ENCODE measurements at places on chromosomes 2 and 18.

DNA sequence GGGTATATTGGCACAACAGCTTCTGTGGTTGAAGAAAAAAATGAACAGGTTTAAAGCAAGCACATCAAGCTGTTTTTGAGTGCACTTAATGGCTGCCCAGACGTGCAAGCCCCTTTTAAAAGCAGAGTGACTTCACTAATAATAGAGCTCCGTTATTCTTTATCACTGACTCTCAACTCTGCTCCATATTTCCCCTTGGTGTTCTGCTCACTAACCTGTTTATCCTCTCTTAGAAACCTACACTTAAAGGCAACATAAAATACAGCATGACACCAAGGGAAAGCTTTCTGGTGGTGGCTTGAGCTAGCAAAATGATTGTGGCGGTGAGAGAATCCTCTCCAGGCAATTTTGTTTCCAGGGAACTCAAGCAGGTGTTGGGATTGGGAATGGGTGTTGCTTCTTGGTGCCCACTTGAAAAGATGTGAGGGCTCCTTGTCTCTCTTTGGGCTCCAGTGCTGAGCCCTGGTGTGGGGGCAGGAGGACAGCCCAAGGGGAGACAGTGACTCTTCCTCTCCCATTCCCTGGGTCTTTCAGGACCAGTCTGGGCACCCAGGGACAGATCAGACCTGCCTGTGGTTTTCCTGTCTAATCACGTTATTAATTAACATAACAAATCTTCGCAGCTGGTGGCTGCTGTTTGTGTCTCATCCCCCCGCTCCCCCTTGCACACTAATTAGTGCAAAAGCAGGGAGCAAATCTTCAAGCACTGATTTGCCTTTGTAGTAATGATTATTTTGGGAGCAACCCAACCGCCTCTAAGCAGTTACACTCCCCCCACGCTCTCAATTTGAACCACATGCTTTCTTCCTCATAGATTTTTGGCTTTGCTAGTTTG is 289.4 kb upstream of the CXCR4 start:
- DNase-seq: no peak

DNA sequence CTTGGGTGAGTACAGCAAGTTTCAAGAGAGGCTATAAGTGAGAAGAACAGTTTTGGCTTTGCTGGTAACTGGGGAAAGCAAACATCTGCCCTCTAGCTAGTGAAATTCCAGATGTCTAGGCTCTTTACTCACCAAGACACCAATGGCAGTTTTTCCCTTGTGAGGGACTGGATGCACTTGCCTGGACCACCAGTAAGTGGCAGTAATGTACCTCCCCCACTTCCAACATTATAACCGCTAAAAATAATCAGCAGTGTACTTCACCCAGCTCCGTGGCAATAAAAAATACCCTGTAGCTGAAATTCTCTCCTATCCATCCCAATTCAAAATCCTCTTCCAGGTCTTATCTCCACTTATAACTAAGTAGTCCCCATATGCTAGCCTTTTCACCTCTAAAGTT is 383.9 kb downstream of the ARHGAP15 start:
- DNase-seq: no peak

DNA sequence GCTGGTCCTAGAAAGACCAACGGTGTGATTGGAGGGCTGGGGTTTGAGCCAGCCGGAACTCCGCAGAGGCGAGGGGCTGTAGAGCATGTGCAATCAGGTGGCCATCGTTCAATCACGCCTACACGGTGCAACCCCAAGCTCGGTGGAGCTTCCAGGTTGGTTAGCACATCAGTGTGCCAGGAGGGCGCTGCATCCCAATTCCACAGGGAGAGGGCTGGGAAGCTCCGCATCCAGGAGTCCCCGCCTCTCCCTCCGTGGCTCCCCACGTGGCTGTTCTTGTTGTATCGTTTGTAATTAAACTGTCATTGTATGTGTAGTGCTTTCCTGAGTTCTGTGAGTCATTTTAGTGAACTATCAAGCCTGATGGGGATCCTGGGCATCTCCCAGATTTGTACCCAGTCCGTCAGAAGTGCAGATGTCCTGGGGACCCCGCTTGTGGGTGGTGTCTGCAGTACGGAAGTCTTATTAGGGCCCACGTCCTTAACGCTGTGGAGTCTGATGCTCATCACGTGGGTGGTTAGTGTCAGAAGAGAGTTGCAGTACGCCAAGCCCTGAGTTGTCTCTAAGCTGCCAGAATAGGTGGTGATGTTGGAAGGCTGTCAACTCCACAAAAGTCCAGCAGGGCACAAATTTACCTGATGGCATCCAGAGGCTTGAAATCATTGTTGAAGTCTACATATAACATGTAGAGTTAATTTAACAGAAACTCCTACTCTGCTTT is 20.6 kb upstream of the AMMECR1L start:
- DNase-seq: no peak

DNA sequence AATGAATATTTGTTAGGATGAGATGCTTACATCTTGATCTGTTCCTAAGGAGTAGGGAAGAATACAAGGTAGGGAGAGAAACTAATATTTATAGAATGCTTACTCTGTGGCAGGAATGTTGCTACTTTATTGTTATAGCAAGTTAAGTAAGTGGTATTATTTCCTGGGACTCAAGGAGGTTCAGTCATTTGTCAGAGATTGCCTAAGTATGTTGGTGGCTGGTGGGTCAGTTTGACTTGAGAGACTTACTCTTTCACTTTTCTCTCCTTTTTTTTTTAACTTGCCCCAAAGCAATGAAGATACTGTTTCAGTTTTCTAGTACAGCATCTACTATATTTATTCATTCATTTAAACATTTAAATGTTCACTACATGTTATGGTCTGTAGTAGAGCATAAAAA is 209.2 kb upstream of the STON1 start:
- no peak for DNase-seq

GRCh38 chr2:213119061-213119809 is 32.2 kb downstream of the IKZF2 start:
- DNase-seq: no peak

- no peak for DNase-seq
These were observed 1.1 kb upstream of the CDCA7 start for GRCh38 chr2:173353556-173353955.

DNA sequence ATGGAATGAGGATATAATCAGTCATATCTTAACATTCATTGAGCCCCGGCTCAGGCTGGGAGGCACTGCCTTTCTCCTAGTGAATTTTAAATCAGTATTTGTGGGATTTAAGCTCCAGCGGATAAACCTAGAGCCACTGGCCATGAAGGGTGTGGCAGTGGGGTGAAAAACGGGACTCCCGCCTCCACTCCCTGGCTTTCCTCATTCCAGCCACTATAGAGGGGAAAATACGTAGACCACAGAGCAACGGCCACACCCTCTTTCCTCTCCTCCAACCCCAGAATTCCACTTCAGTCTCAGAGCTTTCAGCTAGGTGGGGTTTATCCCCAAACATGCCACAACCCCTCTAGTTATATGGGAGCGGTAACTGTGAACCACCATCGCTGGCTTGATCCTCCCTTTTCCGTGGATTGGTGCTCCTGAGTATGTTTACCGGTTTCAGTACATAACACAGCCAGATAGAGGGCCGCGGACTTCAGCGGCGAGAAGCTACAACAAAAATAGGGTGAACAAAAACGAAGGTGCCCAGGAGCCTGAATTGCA is 70.6 kb upstream of the ITGB6 start:
- no peak for DNase-seq

DNA sequence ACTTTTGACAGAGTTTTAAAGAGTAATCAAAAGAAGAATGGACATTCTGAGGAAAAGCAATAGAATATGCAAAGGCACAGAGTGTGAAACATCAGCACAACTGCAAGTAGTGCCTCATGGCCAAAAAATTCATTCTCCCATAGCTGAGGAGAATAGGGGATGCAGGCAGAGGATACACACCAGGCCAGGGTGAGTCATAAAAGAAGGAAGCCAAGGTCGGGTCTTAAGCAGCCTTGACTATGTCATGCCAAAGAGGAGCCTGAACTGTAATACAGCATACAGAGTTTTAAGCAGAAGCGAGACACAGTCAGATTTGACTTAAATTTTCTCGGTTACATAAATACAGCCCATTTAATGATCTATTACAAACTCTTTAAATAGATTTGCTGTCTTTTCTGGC is 165.0 kb downstream of the LNPK start:
- DNase-seq: no peak

DNA sequence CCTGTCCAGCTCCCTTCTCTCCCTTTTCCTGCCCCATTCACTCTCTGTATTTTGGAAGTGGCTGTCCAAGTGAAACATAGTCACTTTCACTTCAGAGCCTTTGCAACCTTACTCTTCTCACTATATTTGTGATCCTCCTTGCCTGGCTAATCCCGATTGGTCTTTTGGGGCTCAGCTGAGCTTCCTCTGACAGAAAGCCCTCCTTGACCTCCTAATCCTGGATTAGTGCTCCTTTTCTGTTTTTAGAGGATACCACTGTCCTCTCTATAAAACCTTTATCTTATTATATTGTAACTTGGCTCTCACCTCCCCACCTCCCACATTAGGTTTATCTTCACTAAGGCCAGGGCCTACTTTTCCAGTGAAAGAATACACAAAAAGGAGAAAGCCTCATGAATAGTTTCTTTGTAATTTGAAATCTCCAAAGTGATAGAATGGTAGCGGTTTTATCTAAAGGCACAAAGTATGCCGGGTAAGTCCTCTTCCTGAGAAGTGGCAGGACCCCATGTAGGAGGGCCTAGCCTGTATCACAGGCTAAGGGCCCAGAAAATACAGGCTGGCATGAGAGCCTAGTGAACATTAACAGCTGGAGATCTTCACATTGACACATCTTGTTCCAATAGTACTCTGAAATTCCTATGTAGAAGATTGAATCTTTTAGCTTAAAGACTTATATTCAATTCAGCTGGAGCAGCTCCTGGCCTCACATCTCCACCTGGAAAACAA is 83.1 kb upstream of the GAREM1 start:
- DNase-seq: no peak

DNA sequence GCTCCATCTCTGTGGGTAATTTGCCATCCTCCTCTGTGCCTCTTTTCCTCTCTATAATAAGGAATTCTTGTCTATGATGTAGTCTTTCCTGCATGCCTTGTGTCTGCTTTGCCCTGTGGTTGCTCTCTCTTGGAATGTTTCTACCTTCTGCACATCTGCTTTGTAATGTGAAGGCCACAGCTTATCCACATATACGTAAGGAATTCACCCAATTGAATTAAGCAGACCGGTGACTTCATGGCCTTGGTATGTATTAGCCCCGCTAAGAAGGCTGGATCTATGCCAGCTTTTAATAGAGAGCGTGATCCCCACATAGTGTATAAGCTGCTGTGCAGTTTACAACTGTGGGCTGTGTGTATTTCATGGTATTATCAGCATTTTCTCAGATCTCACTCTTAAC is 274.7 kb downstream of the RNF144A start:
- DNase-seq: no peak

DNA sequence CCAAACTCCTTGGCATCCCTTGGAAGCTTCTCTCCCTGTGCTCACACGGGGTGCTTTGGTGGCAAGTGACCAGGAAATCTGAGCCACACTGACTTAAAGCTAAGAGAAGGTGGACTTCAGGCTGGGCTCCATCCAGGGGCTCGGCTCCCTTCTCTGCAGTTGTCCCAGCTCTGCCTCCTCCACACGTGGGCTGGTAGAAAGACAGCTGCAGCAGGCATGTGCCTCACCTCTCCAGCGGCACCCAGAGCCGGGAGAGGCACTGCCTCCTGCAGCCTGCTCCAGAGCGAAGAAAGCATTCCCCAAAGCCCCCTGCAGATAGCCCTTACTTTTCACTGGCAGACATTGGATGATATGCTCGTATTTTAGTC is 11.3 kb downstream of the KCNF1 start:
- DNase-seq: no peak

DNA sequence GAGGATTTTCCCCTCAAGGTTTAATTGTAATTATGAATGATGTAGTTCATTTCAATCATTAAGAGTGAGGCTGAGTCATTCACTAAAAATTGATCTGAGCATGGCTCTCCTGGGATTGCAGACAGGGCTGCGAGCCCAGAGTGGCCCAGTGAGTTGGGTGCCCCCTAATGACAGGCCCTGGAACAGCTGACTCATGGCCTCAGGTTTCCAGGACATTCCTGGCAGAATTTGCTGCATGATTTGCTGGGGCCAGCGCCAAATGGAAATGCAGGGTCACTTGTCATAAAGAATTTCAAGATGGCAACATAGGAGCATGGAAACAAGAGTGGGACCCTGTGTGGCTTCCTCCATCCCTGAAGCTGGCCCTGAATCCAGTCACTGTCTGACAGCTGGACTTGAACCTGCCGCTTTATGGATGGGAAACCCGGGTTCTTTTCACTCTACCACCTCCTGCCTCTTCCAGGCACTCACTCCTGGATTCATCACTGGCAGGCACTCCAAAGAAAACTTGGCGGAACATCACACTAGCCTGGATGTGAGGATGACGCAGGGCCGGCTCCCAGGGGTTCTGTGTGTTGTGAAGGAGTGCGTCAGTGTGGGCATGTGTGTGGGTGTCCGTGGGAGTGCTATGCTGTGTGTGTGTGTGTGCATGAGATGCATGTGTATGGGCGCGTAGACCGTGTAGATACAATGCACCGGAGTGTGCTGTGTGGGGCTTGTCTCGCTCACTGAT is 15.2 kb downstream of the OTOF start:
- no peak for DNase-seq

- DNase-seq: no peak
These were observed 106.0 kb downstream of the MC4R start for GRCh38 chr18:60266558-60266957.

GRCh38 chr2:220572385-220572784 is 945.0 kb downstream of the SLC4A3 start:
- no peak for DNase-seq

GRCh38 chr2:19540739-19541525 is 182.5 kb upstream of the OSR1 start:
- no peak for DNase-seq

DNA sequence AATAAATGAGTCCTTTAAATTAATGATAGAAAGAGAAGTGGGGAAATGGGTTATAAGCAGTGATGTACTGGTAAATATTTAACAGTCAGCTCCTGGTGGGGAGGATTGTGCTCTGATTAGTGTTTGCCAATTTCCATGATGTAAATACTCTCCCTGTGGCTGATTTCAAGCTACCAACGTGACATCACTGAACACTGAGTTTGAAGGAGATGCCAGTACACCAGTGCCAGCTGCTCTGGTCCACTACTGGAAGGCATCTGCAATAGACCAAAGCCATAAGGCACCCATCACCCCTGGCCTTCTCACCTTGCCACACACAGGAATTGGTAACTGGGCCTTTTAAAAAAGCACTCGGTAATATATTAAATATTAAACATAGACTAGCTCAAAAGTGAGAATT is 77.7 kb downstream of the TGOLN2 start:
- no peak for DNase-seq

DNA sequence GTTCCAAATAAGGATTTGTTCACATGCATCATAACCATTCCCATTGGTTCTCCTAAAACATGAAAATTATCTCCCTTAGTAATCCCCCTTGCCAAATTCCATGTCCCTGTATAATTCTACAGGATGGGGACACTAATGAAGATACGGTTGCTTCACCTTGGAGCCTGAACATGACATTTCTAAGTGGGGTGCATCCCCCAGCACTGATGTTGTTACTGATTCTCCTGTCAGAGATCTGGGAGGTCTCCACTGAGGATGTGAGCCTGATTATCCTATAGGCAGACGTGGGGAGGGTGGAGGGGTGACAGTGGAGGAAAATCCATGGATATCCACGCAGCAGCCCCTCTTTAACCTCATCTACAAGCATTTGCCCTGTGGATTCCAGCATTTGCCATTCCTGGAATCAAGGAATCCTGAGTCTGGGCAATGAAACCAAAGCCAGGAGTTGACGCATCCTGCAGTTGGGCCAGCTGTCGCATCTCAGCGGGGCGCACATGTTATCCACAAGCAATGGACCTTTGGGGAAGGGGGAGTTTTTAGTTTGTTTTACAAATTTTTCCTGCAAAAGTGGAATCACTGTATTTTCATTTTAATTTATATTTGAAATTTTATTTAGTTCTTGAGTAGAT is 57.3 kb downstream of the HK2 start:
- DNase-seq: no peak

Measured in stimulated activated CD8-positive, alpha-beta memory T cell treated with anti-CD3 and anti-CD28 coated beads, Interleukin-15, amount 100 ng/mL, for 24 hours (primary cell).